Inflammatory macrophage (primary cell): ENCODE measurements at places on chromosomes 2 and 18.
A peak's percentile ranks its signal among the peaks of the same experiment; 100 is the strongest.

- DNase-seq, result peak; percentile 80
These were observed 33.5 kb upstream of the EML4 start for GRCh38 chr2:42135381-42136312.

GRCh38 chr18:79250301-79250981 lies 145.3 kb upstream of the NFATC1 start:
- DNase-seq, result no peak

- no peak for DNase-seq
These were observed 55.8 kb downstream of the ST6GAL2 start for GRCh38 chr2:106830191-106830590.

GRCh38 chr2:7749895-7750559 lies 832.8 kb downstream of the RNF144A start:
- DNase-seq, result no peak

- DNase-seq, result no peak
These were observed 29.6 kb downstream of the CELF4 start for GRCh38 chr18:37535968-37536367.

DNA sequence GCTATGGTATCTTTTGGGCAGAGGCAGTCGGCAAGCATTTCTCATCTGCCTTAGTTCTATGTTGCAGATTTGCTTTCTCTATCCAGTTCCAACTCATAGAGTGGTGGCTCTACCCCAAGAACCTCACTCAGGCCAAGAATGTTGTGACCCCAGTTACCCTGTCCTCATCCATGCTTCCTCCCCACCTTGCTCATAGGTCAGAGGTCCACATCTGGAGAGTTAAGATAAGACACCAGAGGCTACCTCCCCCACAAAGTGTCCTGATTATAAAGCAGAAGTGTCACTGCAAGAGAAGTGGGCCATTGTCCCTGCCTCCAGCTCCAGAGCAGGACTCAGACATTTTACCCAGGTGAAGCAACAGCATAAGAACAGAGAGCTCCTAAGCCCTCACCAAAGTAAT lies 276.8 kb upstream of the CHST9 start:
- DNase-seq, result no peak

- no peak for DNase-seq
These were observed at the start of gene ANKRD30B for GRCh38 chr18:14747513-14748474. TSS of gene ANKRD30B (plus strand) at chr18:14748172. CDS start at chr18:14748420, 248 bp downstream.

GRCh38 chr2:74985978-74986609 lies 27.7 kb downstream of the POLE4 start:
- DNase-seq, result no peak

- DNase-seq, result no peak
These were observed 47.5 kb upstream of the ZNF397 start for GRCh38 chr18:35193316-35193715.

GRCh38 chr18:25055076-25055475 lies 296.9 kb downstream of the ZNF521 start:
- DNase-seq, result no peak

- no peak for DNase-seq
These were observed 469.6 kb downstream of the TGIF1 start for GRCh38 chr18:3919396-3920061.

DNA sequence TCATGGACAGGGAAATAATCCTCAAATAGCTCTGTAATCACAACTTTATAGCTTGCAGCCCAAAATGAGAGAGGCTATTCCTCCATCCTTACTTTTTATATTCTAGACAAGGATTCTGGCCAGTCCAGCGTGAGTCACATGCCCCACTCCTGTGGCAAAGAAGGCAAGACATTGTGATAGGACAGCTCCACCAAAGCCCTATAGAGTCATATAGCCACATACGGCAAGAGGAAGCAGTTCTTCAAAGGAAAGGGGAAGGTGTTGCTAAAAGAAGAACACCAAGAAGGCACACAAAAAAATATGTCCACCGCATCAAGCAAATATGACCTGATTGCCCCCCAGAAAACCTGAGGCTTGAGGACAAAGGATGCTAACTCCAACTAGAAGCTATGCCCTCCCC lies 3.4 kb upstream of the GFPT1 start:
- DNase-seq, result peak; percentile 71

GRCh38 chr2:160670618-160671017 lies 177.0 kb upstream of the RBMS1 start:
- peak; percentile 43 for DNase-seq

DNA sequence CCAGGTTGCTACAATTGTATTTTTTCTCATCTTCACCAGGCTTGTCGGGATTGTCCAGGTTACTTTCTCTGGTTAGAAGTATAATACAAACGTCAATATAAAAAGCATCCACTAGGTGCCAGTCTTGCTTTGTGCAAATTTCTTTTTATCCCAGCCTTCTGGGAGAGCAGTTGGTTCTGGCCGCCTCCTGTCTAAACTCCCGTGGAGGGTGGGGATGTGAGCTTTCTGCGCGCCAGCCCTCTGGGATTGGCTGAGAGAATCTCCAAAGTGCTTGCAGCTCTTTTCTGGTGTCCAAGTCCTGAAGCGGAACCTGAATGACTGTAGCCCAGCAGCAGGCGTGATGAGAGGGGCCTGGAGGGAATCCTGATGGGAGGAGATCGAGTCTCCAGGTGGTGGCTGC lies 22.4 kb upstream of the TOGARAM2 start:
- peak; percentile 89 for DNase-seq

GRCh38 chr2:138534791-138535190 lies 33.2 kb downstream of the SPOPL start:
- no peak for DNase-seq

- DNase-seq, result peak; percentile 89
These were observed 26.1 kb downstream of the DGUOK start for GRCh38 chr2:73952499-73953446.

DNA sequence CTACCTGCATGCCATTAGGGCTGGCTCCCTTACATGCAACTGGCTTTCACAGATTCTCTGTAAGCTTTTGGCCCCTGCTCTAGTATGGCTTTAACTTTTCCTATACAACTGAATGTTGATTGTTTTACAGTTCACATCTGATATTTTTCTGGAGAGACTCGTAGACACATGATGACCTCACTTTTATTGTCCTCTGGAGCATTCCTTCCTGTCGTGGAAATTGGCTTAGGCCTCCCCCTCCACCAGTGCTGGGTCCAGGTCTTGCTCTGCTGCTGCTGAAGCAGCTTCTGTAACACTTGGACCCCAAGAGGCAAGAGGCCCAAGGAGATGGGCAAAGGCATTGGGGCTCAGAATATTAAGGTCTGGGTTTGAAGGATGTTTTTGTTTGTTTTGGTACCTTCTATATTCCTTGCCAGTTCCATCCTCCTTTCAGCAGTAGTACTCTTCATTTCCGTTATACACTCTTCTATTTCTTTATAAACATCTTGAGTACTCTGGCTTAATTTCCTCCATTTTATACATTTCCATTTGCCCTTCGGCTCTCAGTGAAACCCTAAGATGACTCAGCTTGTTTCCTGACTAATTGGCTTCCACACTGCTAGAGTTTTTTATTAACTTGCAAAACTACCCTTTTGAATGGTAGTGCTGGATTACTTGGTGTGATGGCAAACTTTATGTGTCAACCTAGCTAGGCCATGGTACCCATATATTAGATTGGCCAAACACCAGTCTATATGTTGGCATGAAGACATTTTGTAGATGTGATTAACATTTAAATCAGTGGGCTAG lies 219.8 kb downstream of the CDCA7 start:
- no peak for DNase-seq

DNA sequence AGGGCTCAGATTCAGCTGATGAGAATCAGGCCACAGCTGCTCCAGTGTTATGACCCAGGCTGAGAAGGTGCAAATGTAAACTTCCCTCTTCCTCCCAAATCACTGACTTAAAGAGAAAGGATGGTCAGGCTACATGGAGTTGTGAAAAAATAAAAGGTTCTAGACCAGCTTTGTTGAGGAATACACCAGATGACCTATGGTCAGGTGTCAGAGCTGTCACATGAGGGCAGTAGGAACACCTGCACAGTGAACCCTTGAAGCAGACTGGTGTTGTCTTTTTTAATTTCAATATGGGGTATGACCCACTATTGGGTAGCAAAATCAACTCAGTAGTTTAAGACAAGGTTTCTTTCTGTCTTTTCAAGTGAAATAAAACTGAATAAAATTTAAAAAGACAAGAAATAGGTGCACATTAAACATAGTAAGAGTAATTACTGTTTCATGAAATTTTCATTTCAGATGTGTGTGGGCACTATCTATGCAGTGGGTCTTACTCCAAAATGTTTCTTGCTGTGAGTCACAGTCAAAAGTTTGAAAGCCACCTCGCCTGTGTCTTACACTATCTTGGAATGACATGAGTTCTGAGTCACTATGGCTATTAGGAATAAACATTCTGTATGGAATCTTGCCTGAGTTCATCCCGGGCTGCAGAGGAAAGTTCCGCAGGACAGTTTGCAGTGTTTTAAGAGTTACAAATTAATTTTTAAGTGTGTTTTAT lies 83.6 kb downstream of the ACVR1 start:
- DNase-seq, result no peak

DNA sequence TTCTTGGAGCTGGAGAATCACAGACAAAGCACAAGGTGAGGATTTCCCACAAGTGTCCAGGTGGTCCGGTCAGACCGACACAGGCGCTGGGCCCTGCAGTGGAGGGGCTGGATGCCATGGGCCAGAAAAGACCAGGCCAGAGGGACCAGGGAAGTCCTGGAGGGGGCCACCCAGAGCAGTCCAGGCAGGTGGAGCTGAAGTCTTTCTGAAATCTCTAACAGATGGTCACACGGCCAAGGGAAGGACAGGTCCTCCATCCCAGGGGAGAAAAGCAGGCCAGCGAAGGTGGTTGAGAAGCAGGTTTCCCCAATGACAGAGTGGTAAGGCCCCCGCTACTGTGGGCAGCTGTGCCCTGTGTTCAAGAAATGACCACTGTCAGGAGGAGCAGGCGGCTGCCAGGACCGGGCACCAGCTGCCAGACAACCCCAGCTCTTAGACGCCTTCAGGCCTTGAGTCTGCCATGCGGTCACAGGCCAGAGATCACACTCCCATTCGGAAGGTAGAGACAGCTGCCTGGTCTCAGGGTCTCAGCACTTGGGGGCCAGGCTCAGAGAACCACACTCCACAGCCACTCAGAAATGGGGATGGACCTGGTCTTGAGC lies 25.9 kb downstream of the HS1BP3 start:
- no peak for DNase-seq

DNA sequence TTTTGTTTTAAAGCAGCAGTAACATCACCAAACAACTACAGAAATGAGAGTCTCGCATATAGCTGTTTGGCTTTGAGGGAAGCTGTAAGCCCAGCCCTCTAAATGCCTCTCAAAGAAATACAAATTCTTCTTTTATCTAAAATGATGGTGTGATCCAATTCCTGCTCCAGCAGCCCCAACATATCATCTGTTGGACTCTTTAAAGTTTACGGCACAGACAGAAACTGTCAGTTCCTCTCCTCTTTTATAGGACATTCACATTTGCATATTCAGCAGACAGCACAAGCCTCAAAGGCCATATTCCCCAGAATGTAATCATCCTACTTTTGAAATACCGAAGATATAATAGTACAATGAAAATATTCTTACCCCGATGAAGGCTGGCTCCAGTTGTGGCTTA lies 216.9 kb upstream of the REV1 start:
- DNase-seq, result no peak

DNA sequence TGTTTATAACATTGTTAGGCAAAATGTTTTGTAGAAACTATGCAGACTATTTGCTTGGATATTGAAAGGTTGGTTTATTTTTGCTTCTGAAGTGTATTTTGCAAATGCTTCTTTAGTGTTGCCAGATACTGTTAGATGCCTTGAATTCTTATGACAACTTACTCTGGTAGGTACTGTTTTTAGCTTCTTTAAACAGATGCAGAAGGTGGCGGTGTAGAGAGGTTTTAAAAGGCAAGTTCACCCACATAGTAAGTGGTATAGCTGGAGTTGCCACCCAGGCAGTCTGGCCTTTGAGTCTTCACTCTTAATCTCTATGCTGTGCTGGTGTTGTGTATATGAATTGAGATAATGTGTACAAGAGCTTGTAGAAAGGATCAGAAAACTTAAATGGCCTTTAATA lies 3.6 kb downstream of the PCYOX1 start:
- DNase-seq, result no peak

- no peak for DNase-seq
These were observed 668.4 kb downstream of the TMEM182 start for GRCh38 chr2:103430191-103430590.
